ENCODE measurements at places on chromosomes 11 and 22.

DNA sequence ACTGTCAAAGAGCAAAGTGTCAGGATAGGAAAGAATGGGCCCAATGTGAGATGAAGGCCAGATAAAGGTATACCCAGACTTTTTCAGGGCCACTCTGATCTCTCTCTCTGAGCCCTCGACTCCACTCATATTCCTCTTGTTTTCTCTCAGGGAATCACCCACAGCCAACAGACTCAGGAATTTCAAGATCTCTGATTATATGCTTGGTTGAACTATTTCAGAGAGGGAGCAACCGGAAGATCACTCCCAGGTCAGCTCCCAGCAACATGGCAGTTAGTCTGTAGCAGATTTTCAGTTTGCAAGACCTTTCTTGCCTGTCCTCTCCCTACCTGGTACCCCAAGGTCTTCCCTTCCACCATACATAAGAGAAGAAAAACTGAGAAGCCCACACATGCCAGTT lies 102.5 kb downstream of the C11orf58 start:
- no peak for DNase-seq

DNA sequence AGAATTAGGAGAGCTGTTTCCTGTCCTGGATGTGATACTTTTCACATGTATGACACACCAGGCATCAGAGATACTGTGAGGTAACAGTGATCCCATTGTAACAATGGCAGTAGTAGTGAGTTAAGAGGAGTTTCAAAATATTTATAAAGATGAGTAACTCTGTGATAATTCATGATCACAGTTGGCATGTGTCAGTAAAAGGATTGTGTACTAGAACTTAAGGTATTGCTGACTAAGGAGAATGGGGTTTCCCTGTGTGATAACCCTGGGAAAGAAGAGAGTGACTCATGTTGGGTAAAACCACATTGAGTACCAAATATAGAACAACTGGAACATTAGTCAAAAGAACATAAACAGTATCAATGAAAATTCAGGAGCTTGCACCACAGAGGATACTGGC lies 22.9 kb upstream of the SLC5A1 start:
- no peak for DNase-seq

DNA sequence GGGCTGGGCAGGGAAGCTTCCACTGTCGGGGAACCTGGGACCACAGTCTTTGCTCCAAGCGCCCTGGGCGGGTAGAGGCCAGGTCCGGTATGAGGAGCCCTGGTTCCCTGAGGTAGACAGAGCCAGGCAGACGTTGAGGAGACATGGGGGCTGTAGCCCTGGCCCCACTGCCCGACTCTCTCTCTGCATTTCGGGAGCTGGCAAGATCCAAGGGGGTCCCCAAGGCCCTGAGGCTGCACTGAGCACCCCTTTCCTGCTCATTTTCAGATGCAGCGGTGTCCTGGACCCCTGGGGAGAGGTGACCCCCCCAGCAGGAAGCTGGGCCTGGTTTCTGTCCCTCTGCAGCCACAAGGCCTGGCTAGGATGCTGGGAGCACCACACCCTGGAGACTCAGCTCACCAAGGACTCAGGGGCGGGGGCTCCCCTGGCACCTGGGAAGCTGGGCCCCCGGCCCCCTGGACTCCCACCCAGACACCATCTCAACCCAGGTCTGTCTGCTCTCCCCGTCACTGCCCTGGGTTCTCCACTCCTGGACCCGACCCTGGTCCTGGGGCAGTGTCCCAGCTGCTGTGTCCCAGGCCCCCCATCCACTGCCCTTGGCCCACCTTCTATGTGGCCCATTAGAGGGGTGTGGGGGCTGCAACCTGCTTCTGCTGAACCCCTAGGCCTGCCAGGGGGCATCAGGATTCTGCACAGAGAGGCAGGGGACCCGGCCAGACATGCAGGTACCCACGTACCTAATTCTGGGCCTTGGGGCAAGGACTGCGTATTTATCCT lies 15.0 kb upstream of the MUC6 start:
- no peak for DNase-seq

GRCh38 chr22:19480789-19481188 lies 1.1 kb downstream of the CDC45 start:
- no peak for DNase-seq

GRCh38 chr22:48959496-48959895 lies 868.2 kb downstream of the BRD1 start:
- no peak for DNase-seq

DNA sequence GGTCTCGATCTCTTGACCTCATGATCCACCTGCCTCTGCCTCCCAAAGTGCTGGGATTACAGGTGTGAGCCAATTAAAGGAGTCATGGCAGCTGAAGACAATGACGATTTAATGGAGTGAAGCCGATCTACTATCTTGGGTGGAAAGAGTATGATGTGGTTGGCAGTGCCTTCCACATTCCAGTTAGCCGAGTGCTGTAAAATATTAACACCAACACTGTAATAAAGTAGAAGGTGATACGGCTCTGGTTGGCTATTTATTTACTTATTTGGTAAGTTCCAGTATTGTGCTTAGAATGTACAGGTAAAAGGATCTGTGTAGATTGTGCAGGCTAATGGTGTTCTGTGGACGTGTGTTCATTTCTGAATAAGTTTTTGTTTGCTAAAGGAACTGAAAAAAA lies 149.6 kb upstream of the MTMR2 start:
- no peak for DNase-seq

GRCh38 chr22:42857845-42858481 lies 890 bp upstream of the ARFGAP3 start:
- no peak for DNase-seq

DNA sequence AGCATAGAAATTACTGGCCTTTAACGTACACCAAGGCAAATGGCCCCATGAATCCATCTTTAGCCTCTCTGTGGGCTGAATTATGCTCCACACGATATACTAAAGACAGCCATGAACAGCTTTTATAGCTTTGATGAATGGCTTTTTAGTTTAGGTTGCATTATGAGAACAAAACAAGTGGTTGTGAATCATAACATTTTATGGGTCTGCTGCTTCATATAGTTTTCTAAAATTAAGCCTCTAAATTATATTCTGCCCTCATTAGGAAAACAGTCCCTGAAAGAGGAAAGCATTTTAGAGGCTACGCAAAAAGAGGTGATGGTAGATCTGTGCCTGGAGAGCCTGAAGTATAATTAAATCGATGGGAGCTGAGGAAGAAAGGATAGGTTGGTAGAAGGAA lies 221.3 kb downstream of the CADM1 start:
- no peak for DNase-seq

GRCh38 chr11:6927030-6927617 lies 898 bp downstream of the ZNF215 start:
- no peak for DNase-seq

DNA sequence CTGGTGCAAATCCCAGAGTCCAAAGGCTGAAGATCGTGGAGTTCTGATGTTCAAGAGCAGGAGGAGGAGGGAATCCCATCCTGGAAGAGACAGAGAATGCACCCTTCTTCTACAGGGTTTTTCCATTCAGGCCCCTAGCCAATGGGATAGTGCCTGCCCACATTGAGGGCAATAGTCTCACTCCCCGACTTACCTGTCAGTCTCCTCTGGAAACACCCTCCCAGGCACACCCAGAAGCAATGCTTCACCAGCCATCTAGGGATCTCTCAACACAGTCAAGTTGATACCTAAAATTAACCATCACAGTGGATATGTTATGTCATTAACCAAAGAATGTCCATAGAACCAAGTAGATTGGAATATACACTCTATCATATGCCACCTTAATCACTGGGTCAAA lies 72.9 kb downstream of the FAM83F start:
- no peak for DNase-seq

DNA sequence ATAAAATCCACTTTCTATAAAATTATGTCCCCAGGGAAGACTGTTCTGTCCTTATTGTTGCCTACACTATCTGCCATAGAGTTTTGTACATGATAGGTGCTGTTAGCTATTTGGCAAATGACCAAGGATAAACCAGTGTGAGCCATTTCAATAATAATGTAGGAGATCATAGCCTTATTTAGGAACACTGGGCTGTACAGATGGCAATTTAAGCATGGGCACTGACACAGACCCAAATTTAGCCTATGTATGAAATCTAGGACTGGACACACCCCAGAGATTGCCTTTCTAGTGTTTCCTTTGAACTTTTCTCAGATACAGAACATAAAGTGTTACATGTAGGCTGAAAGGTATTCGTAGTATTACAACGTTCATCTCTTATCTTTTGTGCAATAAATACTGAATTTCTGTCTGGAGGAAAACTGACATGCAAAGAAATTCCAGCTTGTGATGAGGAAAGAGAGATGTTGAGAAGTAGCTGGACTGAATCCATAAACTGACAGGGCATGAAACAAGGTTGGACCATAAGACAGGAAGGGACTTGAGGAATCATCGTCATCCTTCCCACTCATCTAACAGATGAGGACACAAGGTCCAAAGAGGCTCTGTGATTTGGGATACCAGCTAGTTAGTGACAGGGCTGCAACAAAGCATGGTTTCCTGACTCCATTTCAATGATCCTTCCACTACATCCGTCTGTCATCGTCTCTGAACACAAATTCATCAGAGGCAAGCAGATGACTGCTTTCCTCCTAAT lies 60.3 kb downstream of the TMPRSS5 start:
- DNase-seq = no peak

GRCh38 chr22:44465563-44465962 lies 32.5 kb downstream of the RTL6 start:
- no peak for DNase-seq

GRCh38 chr22:44555046-44555445 lies 57.0 kb upstream of the RTL6 start:
- no peak for DNase-seq

GRCh38 chr22:43293655-43294392 lies 49.3 kb downstream of the SCUBE1 start:
- DNase-seq = no peak

DNA sequence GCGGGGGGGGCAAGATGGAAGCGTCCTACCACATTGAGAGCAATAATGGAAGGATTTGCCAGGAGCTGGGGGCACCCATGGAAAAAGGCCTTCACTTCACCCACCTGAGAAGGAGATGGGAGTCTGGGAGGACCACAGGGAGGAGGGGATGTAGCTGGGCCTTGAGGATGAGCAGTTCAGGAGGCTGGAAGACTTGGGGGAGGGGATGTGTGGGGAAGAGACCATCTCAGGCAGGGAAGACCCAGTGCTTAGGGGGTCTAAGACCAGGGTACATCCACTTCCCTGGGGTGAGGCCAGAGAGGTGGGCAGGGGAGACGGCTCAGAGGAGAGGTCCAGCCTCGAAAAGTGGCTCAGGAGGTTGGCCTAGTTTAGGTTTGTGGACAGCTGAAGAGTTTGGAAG lies 71.3 kb upstream of the TCF20 start:
- DNase-seq = no peak

GRCh38 chr11:86938900-86939880 lies 16.0 kb downstream of the FZD4 start:
- no peak for DNase-seq

DNA sequence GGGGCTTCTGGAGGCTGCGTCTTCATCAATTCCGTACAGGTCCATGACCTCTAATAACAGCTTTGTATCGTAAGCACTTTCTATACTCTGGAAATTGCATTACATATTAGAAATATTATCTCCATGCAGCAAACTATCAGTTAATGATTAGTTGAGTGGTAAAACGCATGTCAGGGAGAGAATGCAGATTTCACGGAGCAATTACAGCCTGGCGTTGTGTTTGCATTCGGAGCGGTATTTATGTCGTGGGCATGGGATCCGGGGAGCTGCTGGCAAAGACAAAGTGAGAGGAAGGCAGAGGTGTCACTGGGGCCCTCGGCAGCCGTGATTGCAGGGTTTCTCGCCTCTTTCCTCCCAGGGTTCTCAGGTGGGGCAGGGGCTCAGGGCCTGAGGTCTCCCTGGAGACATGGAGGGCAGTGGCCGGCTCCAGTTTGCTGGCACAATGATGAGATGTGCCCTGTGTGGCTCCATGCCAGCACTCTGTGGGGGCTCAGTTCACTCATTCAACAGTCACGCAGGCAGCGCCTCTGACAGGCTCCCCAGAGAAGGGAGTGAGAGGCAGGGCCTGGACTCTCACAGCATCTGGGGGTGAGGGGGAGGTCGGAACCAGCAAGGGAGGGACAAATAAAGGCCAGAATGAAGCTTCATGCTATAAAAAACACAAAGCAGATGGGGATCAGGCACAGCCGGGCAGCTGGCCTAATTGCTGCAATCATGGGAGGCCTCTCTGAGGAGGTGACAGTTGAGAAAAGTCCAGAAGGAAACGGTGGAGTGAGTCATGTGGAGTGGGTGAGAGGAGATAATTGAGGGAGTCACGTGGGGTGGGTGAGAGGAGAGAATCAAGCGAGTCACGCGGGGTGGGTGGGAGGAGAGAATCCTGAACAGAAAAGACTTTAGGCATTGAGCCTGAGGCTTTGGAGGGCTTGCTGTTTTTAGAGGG lies 1002.7 kb downstream of the BRD1 start:
- DNase-seq = no peak

Data from stimulated activated CD8-positive, alpha-beta memory T cell treated with anti-CD3 and anti-CD28 coated beads, Interleukin-15, amount 100 ng/mL, for 24 hours (primary cell).